ENCODE measurements at places on chromosomes 3 and 15.

- peak; percentile 44 for DNase-seq
Measured at GRCh38 chr15:83380682-83381081, 66.5 kb upstream of the SH3GL3 start.

DNA sequence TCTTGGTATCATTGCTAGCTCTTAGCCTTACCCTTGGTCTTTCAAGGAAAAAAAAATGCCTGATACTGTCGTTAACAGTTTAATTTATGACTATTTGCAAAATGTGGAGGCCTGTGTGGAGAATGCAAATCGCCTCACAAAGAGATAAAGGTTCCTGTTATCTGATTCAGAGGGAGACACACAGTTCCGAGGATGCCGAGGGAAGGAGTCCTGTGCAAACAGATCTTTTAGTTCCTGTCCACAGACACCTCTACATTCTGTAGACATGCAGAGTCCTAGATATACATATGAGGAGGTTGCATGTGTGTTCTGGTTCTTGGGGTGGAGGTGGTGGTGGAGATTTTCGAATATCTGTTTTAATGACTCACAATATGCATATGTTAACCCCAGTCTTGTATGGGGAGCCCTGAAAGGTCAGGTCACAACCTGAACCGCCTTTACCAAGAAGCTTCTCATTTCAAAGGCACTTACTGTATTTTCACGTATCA, 5.7 kb downstream of the NR2F2 start:
- peak; percentile 14 for DNase-seq

DNA sequence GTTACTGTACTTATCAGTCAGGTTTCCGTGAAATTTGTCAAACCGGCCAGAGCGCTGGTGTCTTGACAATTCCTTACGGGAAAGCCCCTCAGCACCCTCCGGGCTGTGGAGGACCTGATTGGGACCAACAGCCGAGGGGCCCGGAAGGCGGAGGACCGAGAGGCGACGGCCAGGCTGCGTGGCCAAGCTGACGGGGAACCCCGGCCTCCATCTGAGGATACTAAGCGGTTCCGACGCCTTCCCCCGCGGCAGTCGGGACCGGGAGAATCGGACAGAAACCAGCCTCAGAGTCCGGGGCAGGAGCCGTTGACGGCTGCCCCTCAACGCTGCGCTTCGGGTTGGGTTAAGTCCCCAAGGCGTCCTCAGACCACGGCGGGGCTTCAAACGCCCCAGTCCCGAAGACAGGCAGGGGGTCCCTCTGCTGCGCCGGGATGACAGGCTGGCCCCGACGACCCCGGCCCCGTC, 499 bp downstream of the ALDH1A2 start:
- peak; percentile 74 for DNase-seq

DNA sequence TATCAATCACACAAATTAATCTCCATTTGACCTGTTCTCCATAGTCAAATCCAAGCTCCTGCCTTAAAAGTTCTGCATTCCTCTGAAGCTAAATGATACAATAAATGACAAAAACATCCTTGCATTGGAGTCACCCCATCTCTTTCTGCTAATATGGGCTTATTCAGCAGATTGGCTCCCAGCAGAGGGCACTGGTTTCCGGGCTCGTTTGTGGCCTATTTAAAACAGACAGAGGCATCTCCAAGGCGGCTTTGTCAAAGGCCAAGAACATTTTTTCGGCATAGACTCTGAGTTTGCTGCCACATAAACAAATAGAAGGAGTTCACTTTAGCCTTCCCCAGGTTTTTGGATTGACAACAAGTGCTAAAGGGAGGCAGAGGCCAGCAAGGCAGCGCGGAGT, 204.4 kb upstream of the RASGRP1 start:
- DNase-seq: peak; percentile 55

DNA sequence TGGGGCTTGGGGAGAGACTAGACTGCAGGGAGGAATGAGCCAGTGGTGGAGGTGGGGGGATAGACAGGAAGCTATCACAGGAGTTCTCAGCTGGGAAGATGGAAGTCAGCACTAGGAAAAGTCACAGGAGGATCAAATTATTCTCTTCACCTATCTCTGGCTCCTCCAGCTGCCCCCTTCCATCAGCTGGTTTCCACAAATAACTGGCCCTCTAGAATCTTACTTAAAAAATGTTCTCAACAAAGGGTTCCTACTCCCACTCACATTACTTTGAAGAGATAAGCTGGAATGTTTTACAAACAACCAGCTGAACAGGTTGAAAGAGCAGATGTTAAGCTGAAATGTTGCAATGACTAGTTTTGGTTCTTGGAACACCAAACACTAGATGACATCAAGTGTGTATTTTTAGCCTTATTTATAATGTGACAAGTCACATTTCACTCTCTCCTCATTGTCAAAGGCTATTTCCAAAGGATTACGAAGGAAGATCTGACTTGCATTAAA, 102.7 kb upstream of the AADACL2 start:
- DNase-seq: no peak

DNA sequence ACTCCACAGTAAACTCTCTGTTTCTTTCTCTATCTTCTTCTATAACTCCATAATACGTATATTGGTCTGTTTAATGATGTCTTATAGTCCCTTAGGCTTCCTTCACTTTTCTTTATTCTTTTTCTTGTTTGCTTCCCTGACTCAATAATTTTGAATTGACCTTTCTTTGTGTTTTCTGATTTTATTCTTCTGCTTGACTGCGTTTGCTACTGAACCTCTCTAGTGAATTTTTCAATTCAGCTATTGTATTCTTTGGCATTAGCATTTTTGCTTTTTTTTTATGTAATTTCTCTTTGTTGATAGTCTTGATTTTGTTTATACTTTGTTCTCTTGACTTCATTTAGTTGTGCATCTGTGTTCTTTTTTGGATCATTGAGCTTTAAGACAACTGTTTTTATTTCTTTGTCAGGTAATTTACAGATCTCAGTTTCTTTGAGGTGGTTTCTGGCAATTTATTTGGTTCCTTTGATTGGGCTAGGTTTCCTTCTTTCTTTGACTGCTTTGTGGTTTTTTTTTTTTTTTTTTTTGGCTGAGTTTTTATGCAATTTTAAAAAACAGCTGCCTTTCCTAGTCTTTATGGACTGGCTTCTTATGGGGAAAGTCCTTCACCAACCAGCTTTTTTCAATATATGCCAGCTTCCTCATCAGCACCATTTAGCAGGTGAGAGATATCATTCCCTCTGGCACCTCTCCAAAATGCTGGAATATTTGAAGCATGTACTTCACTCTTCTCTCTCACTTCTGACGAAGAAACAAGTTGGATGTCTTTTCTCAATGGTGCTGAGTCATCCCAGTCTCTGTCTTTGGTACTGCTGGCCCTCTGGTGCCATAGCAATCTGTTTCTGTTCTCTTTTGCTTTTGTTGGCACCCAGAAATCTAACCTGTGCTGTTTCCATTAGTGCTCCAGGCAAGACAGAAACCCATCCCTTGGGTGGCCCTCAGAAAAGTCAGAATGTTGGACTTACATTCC, 17.6 kb downstream of the RSRC1 start:
- DNase-seq: no peak

DNA sequence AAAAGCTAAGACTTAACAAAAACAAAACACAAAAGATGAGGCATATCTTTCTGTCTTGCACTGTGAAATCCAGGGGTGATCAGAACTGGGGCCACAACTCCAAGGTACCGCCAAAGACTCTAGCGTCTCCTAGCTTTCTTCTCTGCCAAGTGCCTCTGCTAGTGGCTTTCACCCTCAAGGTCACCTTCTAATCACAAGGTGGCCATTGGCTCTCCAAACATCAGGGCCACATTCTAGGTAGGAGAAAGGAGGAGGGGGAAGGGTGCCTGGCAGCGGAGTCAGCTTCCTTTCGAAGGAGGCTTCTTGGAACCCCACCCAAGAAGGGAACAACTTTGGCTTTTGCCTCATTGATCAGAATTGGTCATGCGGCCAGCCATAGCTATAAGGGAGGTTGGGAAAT, 168.8 kb upstream of the SMAD3 start:
- no peak for DNase-seq

- no peak for DNase-seq
Measured at GRCh38 chr3:111774622-111775021, 84.4 kb upstream of the PHLDB2 start.

DNA sequence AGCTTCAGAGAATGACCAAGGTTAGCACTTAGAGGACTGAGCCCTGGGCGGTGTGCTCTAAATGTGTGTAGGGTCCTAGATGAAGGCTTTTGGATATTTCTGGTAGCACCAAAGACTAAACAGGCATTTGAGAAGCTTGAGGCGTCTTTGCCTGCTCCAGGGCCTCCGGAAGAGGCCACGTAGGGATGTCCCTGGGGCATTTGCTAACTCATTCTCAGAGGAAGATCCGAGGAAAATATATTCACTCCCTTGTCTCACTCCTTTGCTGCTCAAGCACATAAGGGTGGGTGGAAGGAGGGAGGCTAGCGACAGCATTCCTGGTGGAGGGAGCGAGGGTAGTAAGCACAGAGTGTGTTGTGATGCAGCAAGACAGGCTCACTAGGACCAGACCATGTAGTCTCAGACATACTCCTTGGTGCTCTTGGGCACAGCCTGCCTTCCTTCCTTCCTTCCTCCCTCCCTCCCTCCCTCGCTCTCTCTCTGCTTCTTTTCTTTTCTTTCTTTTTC, 38.5 kb upstream of the XCR1 start:
- no peak for DNase-seq

DNA sequence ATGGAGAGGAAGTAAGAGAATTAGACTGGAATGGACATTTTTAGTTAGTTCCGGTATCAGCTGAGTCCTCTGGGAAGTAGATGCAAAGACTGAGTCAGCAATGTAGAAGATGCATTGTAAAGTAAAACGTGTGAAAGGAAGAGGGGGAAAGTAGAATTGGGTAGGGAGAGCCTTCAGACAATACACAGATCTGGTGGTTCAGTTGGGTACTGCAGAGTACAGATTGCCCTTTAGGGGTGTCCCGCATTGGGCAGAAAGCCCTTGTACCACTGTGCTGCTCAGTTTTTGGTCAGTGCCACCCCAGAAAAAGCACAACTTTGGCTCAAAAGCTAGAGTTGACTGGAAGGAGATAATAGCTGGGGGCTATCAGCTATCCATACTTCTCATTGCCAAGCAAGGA, 247.4 kb downstream of the KBTBD8 start:
- no peak for DNase-seq

DNA sequence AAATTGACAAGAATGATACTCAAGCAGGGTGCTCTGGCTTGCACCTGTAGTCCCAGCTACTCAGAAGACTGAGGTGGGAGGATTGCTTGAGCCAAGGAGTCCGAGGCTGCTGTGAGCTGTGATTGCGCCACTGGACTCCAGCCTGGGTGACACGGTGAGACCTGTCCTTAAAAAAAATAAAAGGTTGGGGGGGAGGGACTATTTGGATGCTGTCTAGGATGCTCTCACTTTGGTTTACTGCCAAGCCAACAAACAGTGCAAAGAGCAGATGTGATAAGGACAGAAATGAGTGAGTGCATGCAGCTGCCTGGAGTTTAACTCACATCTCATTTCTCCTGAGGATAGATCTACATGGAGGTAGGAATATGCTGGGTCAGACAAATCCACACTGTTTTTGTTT, 130.0 kb downstream of the FRMD4B start:
- no peak for DNase-seq

DNA sequence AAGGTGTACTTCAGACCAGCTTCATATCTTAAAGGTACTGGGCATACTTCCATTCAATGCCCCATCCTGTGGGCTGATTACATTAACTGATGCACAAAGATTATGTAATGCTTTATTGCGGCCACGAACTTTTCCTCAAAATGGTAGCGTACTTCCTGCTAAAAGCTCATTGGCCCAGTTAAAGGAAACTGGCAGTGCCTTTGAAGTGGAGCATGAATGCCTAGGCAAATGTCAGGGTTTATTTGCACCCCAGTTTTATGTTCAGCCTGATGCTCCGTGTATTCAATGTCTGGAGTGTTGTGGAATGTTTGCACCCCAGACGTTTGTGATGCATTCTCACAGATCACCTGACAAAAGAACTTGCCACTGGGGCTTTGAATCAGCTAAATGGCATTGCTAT, 3.4 kb downstream of the SKIL start:
- no peak for DNase-seq

DNA sequence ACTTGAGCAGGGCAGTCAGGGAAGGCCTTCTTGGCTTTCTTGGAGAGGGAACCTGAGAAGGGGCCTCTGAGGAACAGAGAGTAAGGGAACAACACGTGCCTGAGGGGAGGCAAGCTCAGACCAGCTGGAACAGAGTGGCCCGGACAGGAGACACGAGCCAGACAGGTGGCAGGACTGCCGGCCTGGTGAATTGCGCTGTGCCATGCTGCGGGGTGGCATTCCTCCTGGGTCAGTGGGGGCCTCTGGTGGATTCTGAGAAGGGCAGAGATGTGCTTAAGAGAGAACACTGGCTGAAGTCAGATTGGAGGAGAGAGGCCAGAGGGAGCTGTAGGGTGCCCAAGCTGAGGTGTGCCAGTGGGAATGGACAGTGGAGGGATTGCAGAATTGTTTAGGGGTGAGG, 4.9 kb downstream of the CHAC1 start:
- DNase-seq: no peak

Measured in neural progenitor cell (in vitro differentiated cells).